ENCODE measurements at places on chromosomes 1 and 21.

- DNase-seq: peak; percentile 87
Observed at GRCh38 chr1:159780583-159781582, at the start of gene DUSP23. DUSP23 (plus strand) TSS chr1:159780962; CDS start chr1:159781101, 139 bp downstream.

DNA sequence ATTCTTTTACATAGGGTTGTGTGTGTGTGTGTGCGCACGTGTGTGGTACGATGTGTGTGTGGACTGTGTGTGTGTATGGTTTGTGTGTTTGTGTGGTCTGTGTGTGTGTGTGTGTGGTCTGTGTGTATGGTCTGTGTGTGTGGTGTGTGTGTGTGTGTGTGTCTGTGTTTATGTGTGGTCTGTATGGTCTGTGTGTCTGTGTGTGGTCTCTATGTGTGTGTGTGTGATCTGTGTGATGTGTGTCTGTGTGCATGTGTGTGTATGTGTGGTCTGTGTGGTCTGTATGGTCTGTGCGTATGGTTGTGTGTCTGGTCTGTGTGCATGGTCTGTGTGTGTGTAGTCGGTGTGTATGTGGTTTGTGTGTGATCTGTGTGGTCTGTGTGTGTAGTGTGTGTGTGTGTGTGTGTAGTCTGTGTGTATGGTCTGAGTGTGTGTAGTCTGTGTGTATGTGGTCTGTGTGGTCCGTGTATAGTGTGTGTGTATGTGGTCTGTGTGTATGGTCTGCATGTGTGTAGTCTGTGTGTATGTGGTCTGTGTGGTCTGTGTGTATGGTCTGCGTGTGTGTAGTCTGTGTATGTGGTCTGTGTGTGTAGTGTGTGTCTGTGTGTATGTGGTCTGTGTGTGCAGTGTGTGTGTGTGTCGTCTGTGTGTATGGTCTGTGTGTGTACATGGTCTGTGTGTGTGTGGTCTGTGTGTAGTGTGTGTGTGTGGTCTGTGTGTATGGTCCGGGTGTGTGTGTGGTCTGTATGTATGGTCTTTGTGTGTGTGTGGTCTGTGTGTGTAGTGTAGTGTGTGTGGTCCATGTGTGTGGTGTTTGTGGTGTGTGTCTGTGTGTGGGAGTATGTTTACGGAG is 46.8 kb downstream of the RHOU start:
- DNase-seq: no peak

GRCh38 chr1:153390938-153391710 is at the start of gene S100A8:
S100A8 (minus strand) TSS chr1:153391073; CDS start chr1:153390535, 538 bp downstream.
- DNase-seq: no peak

DNA sequence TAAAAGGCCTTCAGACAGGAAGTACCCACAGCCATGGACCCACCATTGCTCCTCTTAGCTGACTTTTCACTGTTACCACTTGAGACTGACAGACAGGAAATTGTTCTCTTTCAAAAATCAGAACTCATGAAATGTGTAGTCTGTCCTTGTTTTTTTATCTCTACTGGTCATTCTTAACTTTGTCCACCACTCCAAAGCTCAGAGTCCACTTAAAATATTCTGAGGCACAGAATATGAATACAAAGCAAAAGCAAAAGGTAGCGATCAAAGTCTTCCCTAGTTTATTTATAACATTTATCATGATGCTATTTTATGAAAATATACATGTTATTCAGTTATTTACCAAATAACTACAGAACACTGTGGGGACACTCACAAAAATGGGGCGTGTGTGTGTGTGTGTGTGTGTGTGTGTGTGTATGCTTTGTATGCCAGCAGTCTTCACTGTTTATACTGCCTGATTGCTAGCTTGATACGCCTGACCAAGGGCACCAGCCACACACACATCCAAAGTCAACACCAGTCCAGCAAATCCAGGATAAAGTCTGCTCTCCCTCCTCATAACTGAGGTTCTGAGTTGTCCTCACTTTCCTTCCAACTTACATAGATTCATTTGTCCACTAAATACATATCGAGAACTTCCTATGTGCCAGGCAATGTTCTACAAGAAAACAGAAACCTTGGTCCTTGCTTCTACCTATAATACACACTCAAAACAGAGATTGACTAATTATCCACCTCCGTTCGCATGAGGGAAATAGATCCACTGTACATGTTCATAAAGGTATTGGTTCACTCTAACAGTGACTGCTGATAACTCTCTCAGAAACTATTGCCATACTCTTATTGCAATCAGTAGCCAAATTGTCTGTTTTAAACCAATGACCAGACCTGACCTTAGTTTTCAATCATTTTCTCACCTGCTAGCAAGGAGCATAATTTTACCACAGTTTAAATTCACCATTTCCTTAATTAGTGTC is 79.4 kb downstream of the ERICH3 start:
- DNase-seq: no peak

DNA sequence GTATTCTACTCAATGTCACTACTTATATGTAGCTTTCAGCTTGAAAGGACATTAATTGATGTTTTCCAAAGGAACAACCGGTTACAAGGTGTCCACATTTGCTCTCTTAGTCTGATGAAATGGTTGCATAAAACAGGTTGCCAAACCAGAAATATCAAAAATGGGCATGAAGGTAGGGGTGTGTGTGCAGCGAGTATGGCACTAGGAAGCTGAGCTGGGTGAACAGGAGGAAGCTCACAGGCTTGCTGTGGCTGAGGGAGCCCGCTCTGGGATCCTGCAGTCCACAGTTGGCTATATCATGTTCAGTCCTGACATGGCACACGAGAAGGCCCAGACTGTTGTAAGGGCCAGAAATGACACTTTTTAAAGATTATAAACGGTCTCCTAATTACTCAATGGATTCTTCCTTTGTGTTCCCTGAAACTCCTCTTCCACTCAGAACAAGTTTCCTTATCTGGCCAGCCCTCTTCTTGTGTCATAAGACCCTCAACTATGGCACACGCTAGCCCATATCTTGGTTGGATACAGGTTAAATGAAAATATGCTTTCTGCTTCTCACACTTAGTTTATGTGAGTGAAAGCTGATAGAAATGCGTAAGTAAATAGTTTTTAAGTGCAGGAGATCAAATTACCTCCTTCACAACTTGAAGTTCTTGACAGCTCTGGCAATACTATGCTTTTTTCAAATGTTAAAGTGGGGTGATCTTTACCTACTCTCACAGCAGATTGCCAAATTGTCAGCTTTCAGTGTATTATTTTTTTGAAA is 201.5 kb downstream of the LMO4 start:
- DNase-seq: no peak

GRCh38 chr1:234065794-234066447 is 161.4 kb downstream of the SLC35F3 start:
- DNase-seq: peak; percentile 10

- no peak for DNase-seq
Observed at GRCh38 chr1:38005195-38006007, at the start of gene FHL3. FHL3 (minus strand) TSS chr1:38005514; CDS start chr1:37999412, 6,102 bp downstream.

GRCh38 chr1:183612407-183612806 is 22.1 kb upstream of the NCF2 start:
- no peak for DNase-seq

- no peak for DNase-seq
Observed at GRCh38 chr21:44286086-44286715, 525 bp downstream of the AIRE start.

DNA sequence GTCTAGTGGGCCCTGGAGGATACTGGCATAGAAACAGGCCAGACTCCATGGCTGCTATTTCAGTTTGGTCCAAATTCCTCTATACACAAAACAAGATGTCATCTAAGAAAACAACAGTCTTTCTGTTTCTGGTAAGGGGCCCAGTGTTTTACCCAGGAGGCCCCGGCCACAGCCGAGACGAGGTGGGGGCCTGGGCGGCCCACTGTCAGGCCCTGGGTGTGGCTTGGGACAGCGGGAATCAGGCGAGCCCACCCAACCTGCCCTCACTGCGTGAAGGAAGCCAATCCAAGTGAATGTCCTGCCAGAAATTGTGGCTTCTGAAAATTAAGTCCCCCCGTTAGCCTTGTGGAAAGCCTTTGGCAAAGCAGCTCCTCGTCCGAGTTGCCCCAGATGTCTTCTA is 31.2 kb upstream of the GPR153 start:
- no peak for DNase-seq

DNA sequence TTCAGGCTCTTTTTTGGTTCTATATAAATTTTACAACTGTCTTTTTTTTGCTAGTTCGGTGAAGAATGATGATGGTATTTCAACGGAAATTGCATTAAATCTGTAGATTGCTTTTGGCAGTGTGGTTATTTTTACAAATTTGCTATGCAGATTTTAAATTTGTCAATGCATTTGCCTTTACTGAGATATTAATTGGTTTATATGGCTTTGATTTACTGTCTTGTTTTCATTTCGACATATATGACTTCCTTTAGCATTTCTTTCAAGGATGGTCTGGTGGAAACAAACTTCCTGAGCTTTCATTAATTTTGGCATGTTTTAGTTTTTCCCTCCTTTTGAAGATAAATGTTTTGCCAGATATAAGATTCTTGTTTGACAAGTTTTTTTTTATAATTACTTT is 1522.5 kb upstream of the PRMT6 start:
- DNase-seq: no peak

GRCh38 chr1:243496187-243496646 is 240.4 kb downstream of the SDCCAG8 start:
- DNase-seq: no peak

GRCh38 chr1:2047749-2048729 is 2.2 kb upstream of the PRKCZ start:
- DNase-seq: no peak
